Osteocyte (in vitro differentiated cells): ENCODE measurements at places on chromosomes 3 and 15. TPM values are rescaled to one million over a fixed set of nuclear protein-coding genes. Genes with fewer than 3 reads are reported as not detected.

NUP210 gene
- total RNA-seq, result 1.4 and 1.5 TPM in 2 replicates

SAMD7 gene
- not detected in 2 replicates for total RNA-seq

SLC6A1 gene
- 38.4 and 39.1 TPM in 2 replicates for total RNA-seq

TUSC7 gene
- total RNA-seq, result not detected in 2 replicates

TMC3 gene
- total RNA-seq, result not detected in 2 replicates

C3orf18 gene
- 2.2 and 3.9 TPM in 2 replicates for total RNA-seq

IL17RE gene
- total RNA-seq, result 0.89 and 1.4 TPM in 2 replicates

ZBTB11 gene
- 15.3 and 18.2 TPM in 2 replicates for total RNA-seq

ALS2CL gene
- total RNA-seq, result 0.99 and 1.4 TPM in 2 replicates

CCDC39 gene
- not detected in 2 replicates for total RNA-seq

DNA sequence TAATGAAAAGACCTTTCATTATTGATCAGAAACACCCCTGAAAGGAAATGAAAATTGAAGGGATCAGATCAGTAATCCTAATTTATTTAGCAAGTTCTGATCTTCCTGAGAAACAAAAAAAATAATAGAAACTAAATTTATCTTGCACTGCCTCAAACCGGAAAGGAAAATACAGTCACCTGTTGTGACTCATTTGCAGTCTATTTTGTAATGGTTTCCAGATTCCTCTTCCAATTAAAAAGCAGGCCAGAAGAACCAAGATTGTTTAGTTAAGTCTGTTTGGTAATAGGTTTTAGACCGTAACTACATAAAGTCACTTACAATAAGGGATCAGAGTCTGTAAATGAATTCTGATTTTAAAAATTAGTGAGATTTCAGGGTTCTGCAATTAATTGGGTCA lies 49.7 kb upstream of the ATOSA start:
- peaks cover 19% of the 10 kb centered on the region for H3K4me1 ChIP-seq
- H3K27ac ChIP-seq, result no peak overlapping the region
- no peak overlapping the region for H3K4me3 ChIP-seq
- no peak for DNase-seq

DNA sequence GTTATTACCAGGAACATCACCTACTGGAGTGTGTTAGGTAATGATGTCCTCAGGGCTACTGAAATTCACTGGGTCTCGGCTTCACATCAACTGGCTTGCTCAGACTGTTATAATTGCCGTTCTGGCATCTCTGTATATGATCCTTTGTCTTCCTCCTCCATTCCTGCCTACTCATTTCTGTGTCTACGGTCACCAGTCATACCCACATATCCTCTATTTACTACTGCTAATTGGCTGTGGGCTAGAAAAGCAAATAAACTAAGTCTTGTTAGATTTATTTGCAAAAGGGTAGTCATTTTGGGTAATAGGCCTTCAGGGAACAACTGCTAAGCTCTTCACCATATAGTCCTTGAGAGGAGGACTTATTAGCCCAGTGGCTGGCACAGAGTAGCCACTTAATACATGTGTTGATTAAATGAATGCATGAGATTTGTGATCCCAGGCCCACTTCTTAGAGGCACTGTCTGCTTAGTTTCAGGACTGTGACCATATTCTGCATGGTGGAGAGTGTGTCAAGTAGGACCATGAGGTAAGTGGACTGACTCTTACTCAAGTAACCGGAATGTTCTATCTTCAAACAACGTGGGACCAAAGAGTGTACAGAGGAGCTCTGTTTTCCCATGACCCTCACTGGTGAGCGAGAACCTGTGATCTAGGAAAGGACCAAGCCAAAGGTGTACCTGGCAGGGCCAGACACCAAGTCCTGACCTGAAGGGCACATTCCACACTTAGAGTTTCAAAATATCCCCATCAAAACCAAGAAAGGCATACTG lies 13.2 kb downstream of the ZDHHC3 start:
- H3K4me3 ChIP-seq, result no peak overlapping the region
- no peak overlapping the region for H3K27ac ChIP-seq
- H3K36me3 ChIP-seq, result peaks cover 5% of the 10 kb centered on the region
- no peaks in the 10 kb centered on the region for H3K4me1 ChIP-seq

- H3K27me3 ChIP-seq, result no peaks in the 10 kb centered on the region
- no peak overlapping the region for H3K27ac ChIP-seq
- H3K4me1 ChIP-seq, result peaks cover 32% of the 10 kb centered on the region
- H3K4me3 ChIP-seq, result no peak overlapping the region
- H3K36me3 ChIP-seq, result peaks cover 6% of the 10 kb centered on the region
- no peak for DNase-seq
Measured at GRCh38 chr15:36782681-36783080, 203.3 kb downstream of the CDIN1 start.

DNA sequence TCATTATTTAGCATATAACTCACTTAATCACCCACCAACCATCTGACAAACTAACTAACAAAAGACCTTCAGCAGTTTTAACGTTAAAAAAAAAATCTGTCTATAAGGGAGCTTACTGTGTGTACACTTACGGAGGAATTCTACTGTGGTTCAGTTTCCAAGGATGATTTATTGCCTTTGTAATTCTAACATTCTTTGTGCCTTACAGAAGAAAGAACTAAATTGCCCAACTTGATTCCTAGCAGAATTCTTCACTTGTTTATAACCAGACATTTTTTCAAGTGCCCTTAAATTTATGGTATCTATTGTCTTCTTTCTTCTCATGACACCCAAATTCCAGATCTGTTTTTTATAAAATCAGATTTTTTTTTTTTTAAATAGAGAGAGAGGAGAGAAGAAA lies 119.7 kb upstream of the IGSF10 start:
- H3K27ac ChIP-seq, result peak overlapping the region; percentile 57
- H3K36me3 ChIP-seq, result no peaks in the 10 kb centered on the region
- H3K27me3 ChIP-seq, result no peaks in the 10 kb centered on the region
- H3K4me3 ChIP-seq, result no peak overlapping the region
- no peak for DNase-seq
- H3K4me1 ChIP-seq, result peaks cover 19% of the 10 kb centered on the region

GRCh38 chr15:51917493-51917892 lies 54.1 kb downstream of the LEO1 start:
- H3K27ac ChIP-seq, result no peak overlapping the region
- H3K36me3 ChIP-seq, result peaks cover 23% of the 10 kb centered on the region
- no peaks in the 10 kb centered on the region for H3K4me1 ChIP-seq
- no peaks in the 10 kb centered on the region for H3K27me3 ChIP-seq
- H3K4me3 ChIP-seq, result no peak overlapping the region

DNA sequence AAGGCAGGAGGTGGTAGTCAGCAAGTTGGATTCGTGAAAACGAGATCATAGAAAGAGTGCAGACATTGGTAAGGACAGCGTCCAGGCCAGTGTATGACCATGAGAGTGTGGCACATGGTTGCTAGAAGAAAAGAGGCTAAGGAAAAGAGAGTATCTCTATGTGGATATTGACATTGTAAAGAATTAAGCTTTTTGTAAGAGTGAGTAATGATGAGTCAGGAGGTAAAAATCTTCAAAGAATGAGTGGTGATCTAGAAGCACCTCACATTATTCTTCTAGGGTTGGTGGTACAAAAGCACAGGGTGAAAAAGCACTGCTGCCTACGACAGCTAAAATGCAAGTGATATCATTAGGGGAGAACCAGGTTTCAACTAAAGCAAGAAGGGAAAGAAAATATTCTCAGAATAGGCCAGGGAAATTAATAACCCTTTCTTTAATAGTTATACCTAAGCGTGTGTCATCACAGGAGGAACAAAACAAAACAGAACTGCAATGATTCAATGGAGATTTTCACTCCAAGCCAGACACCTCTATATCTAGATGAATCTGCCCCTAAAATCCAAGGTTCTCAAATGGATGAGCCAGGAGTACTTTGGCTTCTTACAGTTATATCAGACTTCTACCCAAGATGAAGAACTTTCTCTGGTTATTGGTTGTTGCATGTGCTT lies 884.7 kb downstream of the NAALADL2 start:
- DNase-seq, result no peak
- H3K27ac ChIP-seq, result no peak overlapping the region
- peaks cover 7% of the 10 kb centered on the region for H3K4me1 ChIP-seq
- H3K27me3 ChIP-seq, result no peaks in the 10 kb centered on the region

GRCh38 chr3:142973217-142974009 lies 9.9 kb upstream of the PAQR9 start:
- peaks cover 7% of the 10 kb centered on the region for H3K27me3 ChIP-seq
- H3K36me3 ChIP-seq, result no peaks in the 10 kb centered on the region
- H3K4me1 ChIP-seq, result peaks cover 13% of the 10 kb centered on the region
- DNase-seq, result no peak
- H3K4me3 ChIP-seq, result no peak overlapping the region

- no peaks in the 10 kb centered on the region for H3K36me3 ChIP-seq
- H3K27ac ChIP-seq, result no peak overlapping the region
- H3K4me1 ChIP-seq, result peaks cover 3% of the 10 kb centered on the region
- DNase-seq, result no peak
- H3K4me3 ChIP-seq, result no peak overlapping the region
Measured at GRCh38 chr3:170532573-170532972, 53.3 kb downstream of the SLC7A14 start.

DNA sequence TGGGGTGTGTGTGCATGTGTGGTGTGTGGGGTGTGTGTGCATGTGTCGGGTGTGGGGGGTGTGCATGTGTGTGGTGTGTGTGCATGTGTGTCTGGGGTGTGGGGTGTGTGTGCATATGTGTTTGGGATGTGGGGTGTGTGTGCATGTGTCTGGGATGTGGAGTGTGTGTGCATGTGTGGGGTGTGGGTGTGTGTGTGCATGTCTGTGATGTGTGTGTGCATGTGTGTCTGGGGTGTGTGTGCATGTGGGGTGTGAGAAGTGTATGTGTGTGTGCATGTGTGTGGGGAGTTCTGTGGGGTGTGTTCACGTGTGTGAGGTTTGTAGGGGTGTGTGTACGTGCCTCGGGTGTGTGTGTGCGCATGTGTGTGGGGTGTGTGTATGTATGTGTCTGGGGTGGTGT lies 6.7 kb upstream of the OCA2 start:
- H3K4me1 ChIP-seq, result peaks cover 10% of the 10 kb centered on the region
- DNase-seq, result no peak
- no peak overlapping the region for H3K27ac ChIP-seq

- no peaks in the 10 kb centered on the region for H3K36me3 ChIP-seq
- no peak overlapping the region for H3K27ac ChIP-seq
- DNase-seq, result no peak
- H3K4me3 ChIP-seq, result no peak overlapping the region
- H3K4me1 ChIP-seq, result peaks cover 4% of the 10 kb centered on the region
- peaks cover 83% of the 10 kb centered on the region for H3K27me3 ChIP-seq
Measured at GRCh38 chr3:181721046-181721875, 9.5 kb downstream of the SOX2 start.

- DNase-seq, result no peak
- H3K4me3 ChIP-seq, result no peak overlapping the region
- H3K4me1 ChIP-seq, result no peaks in the 10 kb centered on the region
- H3K27me3 ChIP-seq, result peaks cover 19% of the 10 kb centered on the region
- H3K36me3 ChIP-seq, result no peaks in the 10 kb centered on the region
- no peak overlapping the region for H3K27ac ChIP-seq
Measured at GRCh38 chr3:53519065-53519709, 24.8 kb downstream of the CACNA1D start.

- H3K4me1 ChIP-seq, result no peaks in the 10 kb centered on the region
- no peak for DNase-seq
- H3K4me3 ChIP-seq, result no peak overlapping the region
- H3K27ac ChIP-seq, result no peak overlapping the region
- no peaks in the 10 kb centered on the region for H3K36me3 ChIP-seq
Measured at GRCh38 chr3:89260721-89261120, 153.3 kb downstream of the EPHA3 start.

DNA sequence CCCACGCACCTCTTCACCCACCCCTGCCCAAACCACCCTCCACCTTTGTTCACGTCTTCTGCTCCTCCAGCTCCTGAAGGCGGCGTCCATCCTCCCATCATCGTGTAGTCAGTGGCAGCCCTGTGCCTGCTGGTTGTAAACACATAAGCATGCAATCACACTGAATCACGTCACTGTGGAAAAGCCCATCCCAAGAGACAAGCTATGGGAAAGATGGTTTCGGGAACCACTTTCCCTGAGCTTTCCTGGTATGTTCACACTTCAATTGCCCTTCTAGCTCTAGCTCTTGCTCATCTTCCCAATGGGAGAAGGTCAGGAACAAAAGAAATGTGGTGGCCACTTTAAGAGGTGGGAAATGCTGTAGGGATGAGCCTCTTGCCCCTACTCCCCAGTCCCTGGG lies 14.4 kb upstream of the GOLGA8J start:
- H3K27ac ChIP-seq, result no peak overlapping the region
- H3K27me3 ChIP-seq, result peaks cover 29% of the 10 kb centered on the region
- H3K36me3 ChIP-seq, result peaks cover 3% of the 10 kb centered on the region
- H3K4me1 ChIP-seq, result peaks cover 28% of the 10 kb centered on the region
